ENCODE measurements at places on chromosomes 2 and 18.

DNA sequence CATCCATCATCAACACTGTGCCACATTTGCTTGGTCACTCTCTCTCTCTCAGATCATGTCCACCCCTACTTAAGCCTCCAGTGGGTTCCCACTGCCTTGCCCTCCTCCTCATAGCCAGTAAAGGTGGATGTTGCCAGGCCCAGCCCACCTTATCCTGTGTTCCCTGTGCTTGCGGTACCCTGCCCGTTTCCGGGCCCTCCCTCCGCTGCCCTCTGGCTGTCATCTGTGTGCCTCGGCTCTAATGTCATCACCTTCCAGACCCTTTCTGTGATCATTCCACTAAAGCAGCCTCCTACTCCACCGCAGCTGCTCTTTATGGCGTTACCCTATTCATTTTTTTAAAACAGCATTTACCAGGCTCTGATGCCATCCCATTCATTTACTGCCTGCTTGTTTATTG is 305.7 kb upstream of the SKOR2 start:
- DNase-seq: no peak

DNA sequence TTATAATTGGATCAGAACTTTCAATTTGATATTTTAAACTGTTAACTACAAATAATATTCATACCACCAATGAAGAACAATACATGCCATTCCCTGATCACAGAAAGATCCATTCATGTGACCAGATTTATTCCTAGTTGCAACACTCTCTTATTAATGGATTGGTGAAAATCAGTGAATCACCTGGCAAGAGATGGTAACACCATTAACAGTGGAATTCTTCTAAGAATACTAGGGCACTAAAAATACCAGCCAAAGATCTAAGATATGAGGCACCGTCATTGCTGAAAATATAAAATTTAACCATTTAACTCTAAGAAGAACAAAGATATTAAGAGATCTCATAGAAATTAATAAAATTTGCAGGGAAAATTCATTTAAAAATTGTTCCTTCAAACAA is 58.1 kb downstream of the MAP4K3 start:
- DNase-seq: no peak

DNA sequence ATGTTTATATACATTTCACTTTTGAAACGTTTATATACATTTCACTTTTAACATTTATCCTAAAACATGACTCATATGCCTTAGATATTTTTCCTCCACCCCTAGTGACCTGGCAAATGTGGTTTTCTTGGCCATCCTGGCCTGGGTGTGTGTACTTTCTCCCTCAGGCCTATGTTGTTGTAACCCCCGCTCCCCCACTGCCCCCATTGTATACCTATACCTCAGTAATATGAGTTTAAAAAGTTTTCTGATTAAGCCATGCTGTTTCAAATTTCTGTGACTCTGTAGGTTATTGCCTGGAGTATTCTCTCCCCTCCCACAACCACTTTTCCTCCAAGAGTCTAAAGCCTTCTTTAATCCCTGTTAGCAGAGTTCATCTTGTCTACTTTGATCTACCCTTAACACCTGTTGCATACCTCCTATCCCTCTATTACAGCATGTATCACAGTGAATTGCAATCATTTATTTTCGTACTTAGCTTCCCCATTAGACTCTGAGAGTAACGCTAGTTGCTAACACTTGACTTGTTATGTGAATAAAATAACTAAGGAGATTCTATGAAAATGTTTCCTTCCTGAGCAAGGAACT is 67.9 kb downstream of the LCLAT1 start:
- DNase-seq: no peak

DNA sequence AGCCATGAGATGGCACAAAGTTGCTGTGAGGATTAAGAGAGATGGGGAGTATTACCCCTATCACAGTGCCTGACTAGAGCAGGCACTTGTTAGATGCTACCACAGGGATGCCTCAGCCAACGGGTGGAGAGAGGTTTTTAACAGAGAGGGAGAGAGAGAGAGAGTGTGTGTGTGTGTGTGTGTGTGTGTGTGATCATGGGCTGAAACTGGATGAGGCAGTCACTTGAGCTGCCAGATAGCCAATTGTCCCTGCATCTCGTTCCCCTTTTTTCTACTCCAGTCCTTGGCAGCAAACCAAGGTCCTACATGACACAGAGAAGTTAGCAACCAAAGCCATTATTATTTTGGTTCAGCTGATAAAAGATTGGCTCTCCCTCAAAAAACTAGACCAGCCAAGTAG is 3.0 kb downstream of the CD8A start:
- DNase-seq: peak; percentile 48

DNA sequence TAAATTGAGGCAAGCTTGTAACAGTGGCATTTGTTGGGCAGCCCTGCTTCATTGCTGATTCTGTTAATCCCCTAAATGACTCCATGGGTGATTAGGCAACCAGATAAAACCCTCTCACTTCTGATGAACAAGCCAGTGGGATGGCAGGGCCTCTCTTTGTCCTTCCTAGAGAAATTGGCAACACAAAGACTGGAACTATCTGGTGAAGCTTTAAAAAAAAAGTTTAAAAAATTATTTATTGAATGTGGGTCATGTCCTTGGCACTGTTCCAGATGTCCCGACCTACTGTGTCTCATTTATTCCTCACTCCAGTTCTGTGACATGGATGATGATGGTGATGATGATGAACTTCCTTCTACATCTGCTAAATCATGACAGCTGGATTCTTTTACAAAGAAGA is 30.8 kb downstream of the NRP2 start:
- no peak for DNase-seq

DNA sequence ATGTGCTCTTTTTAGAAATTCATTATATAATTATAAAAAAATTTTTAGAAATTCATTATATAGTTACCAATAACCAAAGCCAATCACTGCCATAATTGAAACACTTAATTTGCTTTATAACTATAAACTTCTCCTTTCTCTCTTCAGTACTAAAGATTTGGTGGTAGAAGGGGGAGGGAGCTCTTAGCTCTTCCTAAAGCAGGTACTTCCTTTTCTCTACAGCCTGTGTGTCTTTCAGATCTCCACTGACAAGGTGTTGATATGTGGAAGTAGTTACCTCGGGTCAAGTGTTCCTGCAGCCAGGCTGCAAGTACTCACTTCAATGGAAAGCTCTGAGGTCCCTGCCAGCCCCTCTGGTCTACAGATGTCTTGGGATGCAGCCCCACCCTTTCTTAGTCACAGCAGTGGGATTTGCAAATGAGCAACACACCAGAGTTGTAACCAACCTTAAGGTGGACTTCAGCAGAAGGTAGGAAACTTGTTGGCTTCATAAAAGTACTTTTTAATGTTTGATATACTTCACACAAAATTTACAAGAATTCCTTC is 690.0 kb downstream of the ARHGAP15 start:
- DNase-seq: no peak

GRCh38 chr18:24553571-24554285 is 93.3 kb downstream of the HRH4 start:
- no peak for DNase-seq

DNA sequence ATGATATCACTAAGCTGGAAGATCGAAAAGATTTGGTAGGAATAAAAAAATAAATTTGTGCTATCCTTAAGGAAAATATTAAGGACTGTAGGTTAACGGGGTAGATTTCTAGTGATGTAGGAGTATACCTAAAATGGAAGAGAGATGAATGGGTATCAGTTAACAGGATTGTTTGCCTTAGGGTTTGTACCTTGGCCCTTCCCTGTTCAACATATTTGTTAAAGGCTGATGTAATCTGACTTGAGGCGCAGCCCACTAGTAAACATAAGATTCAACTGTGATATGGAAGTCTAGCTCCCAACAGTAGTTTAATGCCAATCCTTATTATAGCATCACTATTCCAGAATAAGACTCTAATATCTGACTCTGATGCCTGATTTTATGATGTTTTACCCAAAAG is 685.2 kb downstream of the DCC start:
- no peak for DNase-seq

- no peak for DNase-seq
These were observed 446.3 kb upstream of the POU3F3 start for GRCh38 chr2:104407641-104408040.

DNA sequence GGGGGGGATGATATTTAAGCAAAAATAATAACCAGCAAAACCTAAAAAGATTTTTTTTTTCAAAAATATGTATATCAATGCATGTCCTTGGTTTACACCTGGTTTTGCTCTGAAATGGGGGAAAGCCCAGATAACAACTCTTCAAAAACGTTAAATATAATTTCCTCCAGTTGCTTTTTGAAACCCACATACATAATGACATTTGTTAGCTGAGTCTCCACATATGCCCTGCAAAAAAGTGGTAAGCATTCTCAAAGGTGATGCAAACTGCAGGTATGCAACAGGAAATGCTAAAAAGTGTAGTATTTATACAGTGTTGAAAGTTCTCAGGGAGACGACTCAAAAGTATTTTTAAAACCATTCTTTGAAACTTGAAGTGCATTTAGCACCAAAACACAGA is 258.6 kb downstream of the ZEB2 start:
- DNase-seq: no peak

GRCh38 chr18:8303151-8303755 is 306.0 kb upstream of the RAB12 start:
- DNase-seq: no peak

Data from NCI-H2107 (cell line).